ENCODE measurements at places on chromosomes 1 and 21.

- peak; percentile 47 for DNase-seq
Measured at GRCh38 chr21:42581993-42582786, 68.5 kb downstream of the SLC37A1 start.

DNA sequence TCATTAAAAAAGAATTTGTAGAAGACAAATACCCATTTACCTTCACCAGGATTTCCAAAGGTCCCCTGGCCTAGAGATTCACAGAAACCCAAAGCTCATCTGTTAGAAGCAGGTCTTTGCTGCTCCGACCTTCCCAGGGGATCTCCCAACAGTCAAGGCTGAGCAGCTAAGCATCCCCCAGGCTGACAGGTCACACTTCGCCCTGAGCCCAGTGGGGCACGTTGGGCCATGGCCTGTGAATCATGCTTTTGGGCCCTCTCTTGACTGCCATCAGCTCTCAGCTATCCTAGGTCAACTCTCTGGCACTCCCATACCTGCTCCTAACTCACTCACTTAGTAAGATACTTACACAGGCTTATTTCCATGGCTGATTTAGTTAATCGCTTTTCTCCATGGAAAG is 157.7 kb downstream of the DSCAM start:
- no peak for DNase-seq

- DNase-seq = peak; percentile 83
Measured at GRCh38 chr1:168767894-168768584, 39.0 kb upstream of the DPT start.

GRCh38 chr1:225435957-225436392 is 8.1 kb upstream of the LBR start:
- DNase-seq = no peak

DNA sequence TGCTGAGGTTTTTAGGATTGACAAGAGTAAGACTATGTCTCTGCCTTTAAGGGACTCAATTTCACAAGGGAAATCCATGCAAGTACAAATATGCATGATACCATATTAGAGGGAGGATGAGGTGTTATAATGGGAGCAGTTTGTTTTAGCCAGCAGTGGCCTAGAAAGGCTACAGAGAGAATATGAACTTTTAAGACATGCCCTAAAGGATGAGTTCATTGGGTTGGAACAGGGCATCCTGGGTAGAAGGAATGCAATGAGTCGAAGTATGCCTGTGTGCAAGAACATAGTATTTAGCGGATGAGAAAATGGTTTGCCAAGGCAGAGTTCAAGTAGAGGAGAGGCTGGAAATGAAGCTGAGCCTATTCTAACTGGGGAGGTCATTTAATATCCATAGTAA is 32.6 kb upstream of the LEPR start:
- no peak for DNase-seq

DNA sequence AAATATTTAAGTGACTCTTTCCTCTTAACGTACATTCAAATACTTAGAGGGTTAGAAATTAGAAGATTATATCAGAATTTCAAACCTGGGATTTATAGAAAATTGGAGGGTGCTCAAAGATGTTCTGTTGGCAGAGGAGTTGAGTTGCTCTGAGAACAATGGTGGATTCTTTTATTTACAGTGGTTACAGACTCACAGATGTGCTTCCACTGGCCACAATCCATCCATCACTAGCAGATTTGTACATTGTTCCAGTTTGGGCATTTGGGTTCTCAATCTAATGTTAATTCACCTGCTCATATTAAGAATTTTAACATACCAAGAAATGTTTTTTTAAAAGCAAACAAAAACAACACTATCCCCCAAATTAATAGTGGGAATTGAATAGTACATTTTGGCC is 23.5 kb downstream of the DNAJC6 start:
- no peak for DNase-seq

- DNase-seq = no peak
Measured at GRCh38 chr1:233959971-233960370, 55.5 kb downstream of the SLC35F3 start.

DNA sequence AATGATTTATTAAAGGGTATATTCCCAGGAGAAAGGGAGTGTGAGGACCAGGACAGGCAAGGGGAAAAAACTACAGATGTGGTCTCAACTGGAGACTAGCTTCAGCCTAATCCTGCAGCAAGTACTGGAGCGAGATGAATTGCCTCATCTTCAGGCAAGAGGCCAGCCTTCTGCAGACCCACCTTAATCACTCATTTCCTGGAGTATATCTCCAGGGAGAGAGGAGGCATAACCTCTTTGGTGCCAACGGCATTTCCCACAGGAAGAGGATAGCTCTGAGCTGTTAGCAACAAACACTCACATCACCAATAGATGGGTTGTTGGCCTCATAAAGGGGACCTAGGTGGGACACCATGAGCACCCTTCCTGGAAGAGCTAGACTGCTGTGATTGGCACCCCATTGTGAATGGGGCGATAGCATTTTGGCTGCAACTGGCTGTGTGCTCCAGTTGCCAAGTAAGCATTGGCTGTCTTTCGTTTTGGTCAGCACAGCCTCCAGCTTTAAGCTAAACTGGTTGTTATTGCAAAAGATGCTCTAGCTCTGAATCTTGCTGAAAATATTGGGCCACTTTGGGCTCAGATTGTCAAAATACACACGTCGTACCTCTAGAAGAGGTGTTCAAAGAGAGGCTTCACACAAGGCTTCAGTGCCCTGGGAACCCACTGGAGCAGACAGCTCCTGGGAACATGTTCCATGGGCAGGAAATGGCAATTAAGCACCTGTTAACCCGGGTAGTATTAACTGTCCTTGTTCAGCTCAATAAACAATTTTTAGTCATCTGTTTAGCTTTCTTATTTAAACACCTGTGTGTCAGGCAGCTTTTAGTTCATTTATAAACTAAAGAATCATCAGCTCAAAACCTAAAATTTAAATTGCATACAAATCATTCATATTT is 314.8 kb upstream of the C1orf87 start:
- no peak for DNase-seq

GRCh38 chr1:156740237-156740740 is 599 bp downstream of the MRPL24 start:
- DNase-seq = no peak

DNA sequence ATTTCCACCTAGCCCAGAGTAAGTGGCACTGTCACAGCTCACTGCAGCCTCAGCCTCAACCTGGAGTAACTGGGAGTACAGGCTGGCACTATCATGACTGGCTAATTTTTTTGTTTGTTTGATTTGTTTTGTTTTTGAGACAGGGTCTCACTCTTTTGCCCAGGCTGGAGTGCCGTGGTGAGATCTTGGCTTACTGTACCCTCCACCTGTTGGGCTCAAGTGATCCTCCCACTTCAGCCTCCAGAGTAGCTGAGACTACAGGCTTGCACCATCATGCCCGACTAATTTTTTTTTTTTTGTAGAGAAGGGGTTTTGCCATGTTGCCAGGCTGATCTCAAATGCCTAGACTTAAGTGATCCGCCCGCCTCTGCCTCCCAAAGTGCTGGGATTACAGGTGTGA is 2.5 kb downstream of the UCK2 start:
- no peak for DNase-seq

DNA sequence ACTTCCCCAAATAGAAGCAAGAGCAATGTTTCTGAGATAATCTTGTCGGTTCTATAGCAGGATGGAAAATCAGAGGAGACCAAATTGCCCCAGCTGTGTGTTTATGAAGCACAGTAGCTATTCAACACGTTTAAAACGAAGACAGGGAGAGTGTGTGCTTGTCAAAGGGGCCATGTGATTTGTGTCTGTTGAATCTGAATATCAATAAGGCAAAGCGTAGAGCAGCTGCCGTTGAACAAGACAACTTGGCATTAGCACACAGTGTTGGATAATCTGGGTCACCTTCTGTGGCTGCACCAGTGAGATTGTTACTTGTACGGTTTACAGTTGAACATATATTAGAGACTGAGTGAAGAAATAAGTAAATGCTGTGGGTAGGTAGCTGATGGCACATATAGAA is 1.0 kb downstream of the CRB1 start:
- no peak for DNase-seq

Data from left hindlimb (tissue), 1 donor.